Stimulated activated CD4-positive, alpha-beta T cell treated with anti-CD3 and anti-CD28 coated beads, Interleukin-1b, Interleukin-23, amount 100 ng/mL, for 24 hours (primary cell): ENCODE measurements at places on chromosomes 13 and 19.

GRCh38 chr19:13847407-13848339, 29.3 kb upstream of the NANOS3 start:
- DNase-seq, result peak; percentile 81

GRCh38 chr13:95660981-95661581, 15.9 kb upstream of the DNAJC3 start:
- no peak for DNase-seq

DNA sequence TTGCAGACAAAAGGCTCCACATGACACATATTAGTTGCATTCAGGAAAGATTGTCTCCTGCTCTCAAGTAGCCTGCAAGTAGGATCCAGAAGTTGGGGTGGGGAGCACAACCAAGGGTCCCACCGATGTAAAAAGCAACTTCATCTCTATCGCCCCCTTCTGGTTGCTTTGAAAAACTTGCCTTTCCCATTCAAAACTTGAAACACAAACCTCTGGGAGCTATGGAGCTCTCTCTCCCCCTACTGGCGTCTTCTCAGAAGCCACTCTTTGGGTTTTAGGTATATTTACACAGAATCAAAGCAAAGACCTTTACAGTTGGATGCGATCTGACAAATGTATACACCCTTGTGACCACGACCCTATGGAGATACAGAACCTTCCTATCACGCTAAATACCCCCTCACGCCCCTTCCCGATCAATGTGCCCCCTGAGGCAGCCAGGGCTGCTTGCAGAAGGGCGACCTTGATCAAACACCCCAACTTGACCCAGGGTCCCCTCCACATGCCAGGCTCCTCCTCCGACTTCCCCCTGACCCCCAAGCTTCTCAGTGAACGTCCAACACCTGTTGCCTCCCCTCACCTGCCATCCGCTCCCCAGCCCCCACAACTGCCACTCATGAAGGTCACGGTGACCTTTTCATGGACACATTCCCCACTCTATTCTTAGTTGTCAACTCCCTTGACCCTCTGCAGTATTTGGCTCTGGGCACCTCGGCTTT, 10.1 kb downstream of the NOSIP start:
- no peak for DNase-seq

- DNase-seq, result no peak
Observed at GRCh38 chr19:35727053-35727955, 9.5 kb downstream of the KMT2B start.

GRCh38 chr19:33689868-33690267, 68.1 kb downstream of the CHST8 start:
- no peak for DNase-seq

GRCh38 chr19:31392464-31392863, 43.2 kb upstream of the TSHZ3 start:
- no peak for DNase-seq

- no peak for DNase-seq
Observed at GRCh38 chr13:71493189-71493588, 373.8 kb downstream of the DACH1 start.

GRCh38 chr19:35362261-35363000, 4.2 kb downstream of the FFAR3 start:
- no peak for DNase-seq

- DNase-seq, result no peak
Observed at GRCh38 chr19:37855098-37855497, 51.3 kb downstream of the WDR87 start.
